ENCODE measurements at places on chromosomes 5 and 9.

DNA sequence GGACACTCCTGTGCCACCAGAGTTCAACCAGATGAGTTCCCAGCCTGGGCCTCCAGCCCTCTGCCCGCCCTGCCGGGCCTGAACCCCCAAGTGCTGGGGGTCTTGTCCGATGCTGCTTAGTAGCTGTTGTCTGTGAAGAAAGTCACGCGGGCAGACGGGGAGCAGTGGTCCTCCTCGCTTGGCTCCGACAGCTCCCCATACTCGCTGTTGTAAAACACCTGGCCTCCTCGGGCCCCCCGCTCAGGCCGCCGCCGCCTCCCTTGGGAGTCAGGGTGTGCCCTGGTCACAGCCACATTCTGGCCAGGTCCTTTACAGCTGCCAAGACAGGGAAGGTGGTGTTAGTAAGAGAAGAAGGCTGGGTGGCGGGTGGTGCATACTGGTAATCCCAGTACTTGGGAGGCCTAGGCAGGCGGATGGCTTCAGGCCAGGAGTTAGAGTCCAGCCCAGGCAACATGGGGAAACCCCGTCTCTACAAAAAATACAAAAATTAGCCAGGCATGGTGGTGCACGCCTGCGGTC is 11.8 kb upstream of the SCGB3A1 start:
- no peak for DNase-seq

GRCh38 chr5:6069496-6070185 is 308.7 kb downstream of the MED10 start:
- DNase-seq = no peak

DNA sequence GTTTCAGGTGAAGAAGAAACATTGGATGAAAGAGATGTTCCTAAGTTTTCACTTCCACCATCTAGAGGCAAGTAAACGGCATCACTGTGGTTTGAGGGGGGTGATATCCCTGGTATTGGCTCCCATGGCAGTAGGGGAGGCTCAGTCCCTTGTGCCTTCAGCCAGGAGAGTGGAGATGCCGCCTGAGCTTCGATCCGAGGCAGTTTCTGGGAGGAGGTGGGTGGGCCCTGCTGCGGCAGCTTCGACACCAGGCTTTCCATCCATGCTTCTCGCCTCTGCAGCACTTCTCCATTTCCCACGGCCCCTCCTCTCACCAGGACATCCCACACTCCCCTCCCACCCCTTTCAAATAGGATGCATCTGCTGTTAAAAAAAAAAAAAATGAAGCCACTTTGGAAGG is 258.3 kb downstream of the GADD45G start:
- no peak for DNase-seq

GRCh38 chr5:75169516-75169915 is 67.2 kb downstream of the ANKRD31 start:
- no peak for DNase-seq

GRCh38 chr5:16539169-16539666 is 73.6 kb upstream of the ZNF622 start:
- DNase-seq = no peak

GRCh38 chr9:28206280-28206679 is 633.0 kb upstream of the C9orf72 start:
- no peak for DNase-seq

DNA sequence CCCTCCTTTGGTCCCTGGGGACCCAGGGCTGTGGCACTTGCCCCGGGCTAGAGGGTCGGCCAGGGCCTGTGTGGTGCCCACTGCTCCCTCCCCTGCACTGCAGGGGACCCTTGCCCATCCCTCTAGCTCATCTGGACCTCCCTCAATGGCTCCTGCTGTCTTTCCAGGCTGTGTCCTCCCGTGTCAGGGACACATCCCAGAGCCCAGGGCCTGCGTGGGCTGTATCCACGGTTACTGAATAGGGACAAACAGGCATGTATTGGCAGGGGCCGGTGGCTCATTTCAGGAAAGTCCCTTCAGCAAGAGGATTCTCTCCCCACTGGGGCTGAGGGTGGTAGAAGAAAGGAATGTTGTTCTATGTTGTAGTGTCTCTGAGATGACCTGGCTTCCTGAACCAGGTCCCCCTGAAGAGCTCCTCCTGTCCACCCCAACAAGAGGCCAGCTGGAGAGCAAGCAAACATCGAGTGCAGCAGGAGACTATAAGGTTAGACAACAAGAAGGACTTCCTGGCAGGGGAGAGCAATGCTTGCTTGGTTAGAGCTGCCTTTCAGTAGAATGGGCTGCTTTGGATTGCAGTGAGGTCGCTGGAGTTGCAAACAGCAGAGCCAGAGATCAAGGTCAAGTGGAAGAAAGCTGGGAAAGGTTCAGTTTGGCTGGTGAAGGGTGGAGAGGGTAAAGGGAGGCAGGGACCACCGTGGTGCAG is 1.0 kb upstream of the CRB2 start:
- no peak for DNase-seq

DNA sequence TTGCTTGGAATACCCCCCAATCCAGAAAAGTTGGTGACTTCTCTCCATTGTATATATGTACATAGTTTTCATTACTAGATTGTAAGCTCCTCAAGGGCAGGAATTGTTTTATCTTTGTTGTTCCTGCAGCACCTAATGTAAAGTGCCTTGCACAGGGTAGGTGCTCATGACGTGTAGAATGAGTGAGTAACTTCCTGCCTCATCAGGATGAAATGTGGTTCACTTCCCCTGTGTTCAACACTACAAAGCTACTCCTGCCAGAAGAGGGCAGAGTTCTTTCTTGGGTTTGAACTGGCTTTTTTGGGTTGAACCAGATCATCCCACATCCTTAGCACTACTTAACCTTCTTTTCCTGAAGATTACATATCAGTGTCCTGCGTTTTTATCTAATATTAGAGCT is 23.9 kb downstream of the GTF3C4 start:
- DNase-seq = peak; percentile 23

- no peak for DNase-seq
These were observed 118.8 kb upstream of the RPS23 start for GRCh38 chr5:82396871-82397514.

DNA sequence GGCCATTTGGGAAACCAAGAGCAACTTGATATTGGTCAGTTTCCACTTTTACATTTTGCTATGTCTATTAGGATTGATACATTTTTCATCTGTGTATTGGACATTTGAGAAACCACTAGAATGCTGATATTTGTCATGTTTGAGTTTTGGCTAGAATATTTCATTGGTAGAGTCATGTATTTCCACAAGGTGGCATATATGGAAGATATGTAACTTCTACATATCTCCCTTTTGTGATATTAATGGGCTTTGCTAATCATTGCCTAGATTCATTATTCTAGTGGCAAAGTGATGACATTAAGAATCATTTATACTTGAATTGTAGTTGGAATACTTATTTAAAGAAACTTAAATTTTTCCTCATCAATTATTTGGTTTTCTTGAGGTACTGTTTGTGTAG is 692.9 kb upstream of the EDIL3 start:
- no peak for DNase-seq
